ENCODE measurements at places on chromosomes 3 and 15.

DNA sequence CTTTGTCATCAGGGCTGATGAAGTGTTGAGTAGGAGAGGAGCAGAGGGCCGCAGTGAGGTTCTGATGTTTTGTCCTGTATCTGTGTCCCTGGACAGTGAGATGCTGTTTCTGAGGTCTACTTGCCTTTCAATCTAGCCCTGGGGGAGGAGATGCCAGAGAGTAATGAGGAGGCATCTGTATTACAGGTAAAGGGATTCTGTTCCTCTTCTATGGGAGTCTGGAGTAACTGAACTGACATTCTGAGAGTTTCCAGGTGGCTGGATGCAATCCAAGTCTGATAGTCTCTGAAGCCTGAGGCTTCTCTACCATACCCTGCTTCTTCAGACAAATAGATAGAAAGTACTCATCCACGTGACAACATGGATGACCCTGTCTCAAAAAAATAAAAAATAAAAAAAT lies 60.9 kb downstream of the IL12A start:
- DNase-seq = no peak

DNA sequence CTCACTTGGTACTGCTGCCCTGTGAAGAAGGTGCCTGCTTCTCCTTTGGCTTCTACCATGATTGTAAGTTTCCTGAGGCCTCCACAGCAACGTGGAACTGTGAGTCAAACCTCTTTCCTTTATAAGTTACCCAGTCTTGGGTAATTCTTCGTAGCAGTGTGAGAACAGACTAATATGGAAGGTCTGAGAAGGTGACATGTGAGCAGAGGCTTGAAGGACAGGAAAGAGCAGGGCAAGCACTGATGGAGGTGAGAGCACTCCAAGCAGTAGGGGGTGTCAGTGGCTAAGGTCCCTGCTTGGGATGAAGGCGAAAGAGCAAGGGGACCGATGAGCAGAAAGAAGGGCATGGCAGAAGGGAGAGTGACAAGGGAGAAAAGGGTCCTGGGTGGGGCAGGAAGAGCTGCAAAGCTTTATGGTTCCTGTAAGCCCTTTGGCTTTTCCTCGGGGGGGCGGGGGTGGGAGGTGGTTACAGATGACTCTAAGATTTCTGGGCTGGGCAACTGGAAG lies 3.5 kb downstream of the EIF4E3 start:
- DNase-seq = no peak

DNA sequence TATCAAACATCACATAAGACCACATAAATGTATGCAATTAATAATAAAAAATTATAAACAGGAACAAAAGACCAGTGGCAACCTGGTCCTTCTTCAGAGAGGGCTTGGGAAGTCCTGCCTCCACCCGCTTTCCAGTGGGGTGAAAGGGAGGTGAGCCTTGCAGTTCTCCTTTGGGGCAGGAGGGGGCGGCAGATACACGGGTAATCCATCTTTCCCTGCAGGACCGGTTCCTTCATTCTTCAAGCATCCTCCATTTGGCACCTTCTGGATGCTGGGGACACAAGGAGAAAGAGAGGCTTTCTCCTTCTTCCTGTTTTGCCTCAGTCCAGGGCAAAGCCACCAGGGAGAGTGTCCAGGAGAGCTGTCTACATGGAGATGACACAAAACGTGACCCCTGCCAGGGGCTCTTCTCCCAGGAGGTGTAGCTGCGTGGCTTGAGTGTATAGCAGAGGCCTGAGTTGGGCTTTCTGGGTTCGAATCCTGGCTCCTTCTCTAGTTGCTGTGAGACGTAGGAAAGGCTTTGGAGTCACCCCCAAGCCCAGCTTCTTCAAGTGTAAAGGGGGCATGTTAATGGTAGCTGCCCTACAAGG lies 23.2 kb downstream of the RPLP1 start:
- DNase-seq = peak; percentile 35

- no peak for DNase-seq
These were observed 200.0 kb downstream of the ZNF385D start for GRCh38 chr3:21551019-21551418.

DNA sequence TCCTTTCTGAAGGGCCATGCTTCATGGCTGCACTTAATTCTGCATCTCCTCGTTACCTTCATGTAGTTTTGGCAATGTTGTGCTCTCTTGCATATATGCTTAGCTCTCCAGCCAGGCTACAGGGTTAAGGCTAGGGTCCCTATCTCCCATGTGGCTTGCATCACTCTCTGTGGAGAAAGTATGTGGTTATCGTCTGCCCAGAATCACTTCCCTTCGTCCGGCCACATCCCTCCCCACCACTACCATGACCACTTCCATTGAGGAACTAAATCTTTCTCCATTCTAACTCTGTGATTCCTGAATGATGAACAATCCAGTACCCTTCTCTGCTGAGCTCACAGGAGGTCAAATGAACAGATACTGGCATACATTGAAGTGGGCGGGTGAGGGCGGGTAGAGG lies 34.0 kb downstream of the WWTR1 start:
- no peak for DNase-seq

DNA sequence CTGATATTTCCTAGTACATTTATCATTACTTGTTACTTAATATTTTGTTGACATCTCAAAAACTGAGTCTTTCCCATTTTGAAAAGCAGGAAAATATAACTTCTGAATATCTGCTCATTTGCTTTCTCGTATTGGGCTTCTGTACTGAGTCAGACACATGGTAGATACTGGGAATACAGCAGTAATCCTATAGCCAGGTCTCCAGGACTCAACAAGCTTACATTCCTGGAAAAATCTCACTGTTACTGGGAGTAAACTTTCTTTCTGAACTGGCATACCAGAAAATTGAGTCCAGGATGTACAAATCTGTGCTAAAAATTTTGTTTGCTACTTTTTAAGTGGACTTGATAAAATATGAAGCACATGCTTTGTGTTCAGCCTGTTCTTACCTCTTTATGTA lies 240.4 kb downstream of the RBMS3 start:
- DNase-seq = no peak

DNA sequence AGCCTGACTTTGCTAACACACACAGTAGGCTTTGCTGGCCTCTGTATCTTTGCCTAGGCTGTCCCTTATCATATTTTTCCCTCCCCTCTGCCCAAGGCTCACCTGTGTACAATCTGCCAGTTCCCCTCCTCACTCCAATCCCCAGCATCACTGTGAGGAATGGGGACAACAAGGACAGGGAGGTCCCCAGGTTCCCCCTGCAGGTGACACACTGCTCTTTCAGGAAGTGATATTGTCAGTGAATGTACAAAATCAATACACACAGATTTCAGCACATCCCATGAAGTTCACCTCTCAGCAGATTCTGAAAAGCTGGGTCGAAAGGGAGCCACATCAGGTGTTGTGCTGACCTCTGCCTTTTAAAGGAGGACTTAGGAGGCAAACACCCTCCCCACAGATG lies 177.5 kb downstream of the RAB11A start:
- no peak for DNase-seq

DNA sequence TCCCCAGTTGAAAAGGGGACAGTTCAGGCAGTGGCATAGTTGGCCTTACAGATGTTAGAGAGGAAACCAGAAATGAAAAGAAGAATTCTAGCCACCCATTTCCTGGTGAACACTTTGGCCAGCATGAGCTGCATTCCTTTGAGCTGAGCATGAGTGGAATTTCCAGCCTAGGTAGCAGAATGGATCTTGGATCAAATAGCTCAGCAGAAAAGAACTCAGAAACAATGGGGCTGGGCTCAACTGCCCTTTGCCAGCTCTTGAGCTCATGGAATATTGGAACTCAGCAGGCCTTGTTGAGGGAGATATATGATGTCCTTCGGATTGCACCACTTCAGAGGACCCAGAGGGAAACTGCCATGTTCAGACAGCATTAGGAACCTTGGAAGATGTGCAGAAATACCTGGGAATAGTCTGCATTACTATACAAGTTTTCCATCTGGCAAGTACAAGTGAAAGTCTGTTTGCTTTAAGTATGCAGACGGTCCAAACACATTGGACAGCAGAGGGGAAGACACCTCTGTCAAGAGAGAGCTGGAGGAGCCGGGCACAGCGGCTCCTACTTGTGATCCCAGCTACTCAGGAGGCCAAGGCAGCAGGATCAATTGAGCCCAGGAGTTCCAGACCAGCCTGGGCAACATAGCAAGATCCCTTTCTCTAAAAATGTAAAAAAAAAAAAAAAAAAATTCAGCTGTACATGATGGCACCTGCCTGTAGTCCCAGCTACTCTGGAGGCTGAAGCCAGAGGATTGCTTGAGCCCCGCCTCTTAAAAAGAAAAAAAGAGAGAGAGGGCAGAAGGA lies 3.1 kb upstream of the CDV3 start:
- no peak for DNase-seq

- no peak for DNase-seq
These were observed 295.2 kb downstream of the VGLL3 start for GRCh38 chr3:86695752-86696151.

DNA sequence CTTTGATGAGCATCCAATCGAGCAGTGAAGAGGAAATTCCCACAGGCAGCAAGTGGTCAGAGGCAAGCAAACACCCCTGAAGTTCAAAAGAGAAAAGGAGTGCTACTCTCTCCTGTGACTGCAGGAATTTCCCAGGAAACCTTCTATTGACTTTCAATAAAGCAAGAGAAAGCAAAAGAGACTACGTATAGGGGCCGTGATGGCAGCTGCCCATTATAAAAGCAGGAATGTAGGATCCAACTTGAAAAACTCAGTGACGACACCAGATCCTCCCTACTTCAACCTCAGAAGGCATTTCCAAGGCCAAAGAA lies 53.1 kb upstream of the IP6K2 start:
- DNase-seq = no peak

GRCh38 chr3:47008851-47009224 lies 29.4 kb downstream of the NBEAL2 start:
- DNase-seq = no peak

- no peak for DNase-seq
These were observed 144.0 kb downstream of the CLSTN2 start for GRCh38 chr3:140078940-140079339.

DNA sequence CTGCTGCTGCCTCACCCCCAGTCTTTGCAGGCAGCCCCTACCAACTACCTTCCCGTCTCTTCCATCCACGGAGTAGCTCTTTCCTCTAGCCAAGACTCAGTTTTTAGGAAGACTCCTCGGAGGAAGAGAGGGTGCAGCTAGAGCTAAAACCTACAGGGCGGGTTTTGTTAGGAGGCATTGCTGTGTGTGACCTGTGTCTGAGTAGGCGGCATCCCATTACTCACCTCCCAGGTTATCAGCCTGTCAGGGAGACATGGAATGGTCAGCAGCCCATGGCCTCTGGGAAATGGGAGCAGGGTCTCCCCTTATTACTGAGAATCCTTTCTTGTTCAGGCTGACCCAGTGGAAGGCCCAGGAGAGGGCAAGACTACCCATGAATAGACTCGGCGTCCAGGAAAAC lies 43.8 kb upstream of the FGD5 start:
- no peak for DNase-seq

DNA sequence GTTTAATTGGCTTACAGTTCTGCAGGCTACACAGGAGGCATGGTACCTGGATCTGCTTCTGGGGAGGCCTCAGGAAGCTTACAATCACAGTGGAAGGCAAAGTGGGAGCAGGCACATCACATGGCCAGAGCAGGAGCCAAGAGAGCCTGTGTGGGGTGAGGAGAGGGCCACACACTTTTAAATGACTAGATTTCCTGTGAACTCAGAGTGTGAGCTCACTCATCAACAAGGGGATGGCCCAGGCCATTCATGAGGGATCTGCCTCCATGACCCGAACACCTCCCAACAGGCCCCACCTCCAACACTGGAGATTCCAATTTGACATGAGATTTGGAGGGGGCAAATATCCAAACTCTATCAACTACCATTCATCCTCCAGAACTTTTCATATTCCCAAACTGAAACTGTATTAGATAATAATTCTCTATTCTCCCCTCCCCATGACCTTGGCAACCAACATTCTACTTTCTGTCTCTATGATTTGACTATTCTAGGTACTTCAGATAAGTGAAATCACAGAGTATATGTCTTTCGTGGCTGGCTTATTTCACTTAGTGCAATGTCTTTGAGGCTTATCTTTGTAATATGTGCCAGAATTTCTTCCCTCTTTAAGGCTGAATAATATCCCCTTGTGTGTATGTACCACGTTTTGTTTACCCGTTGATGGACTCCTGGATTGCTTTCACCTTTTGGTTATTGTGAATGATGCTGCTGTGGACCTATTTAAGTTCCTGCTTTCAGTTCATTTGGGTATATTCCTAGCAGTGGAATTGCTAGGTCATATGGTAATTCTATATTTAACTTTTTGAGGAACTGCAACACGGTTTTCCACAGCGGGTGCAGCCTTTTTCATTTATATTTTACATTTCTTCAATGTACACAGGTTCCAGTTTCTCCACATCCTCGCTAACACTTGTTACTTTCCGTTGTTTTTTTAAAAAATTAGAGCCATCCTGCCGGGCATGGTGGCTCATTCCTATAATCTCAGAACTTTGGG lies 43.8 kb downstream of the TKT start:
- no peak for DNase-seq

GRCh38 chr3:13114811-13115575 lies 41.8 kb upstream of the IQSEC1 start:
- DNase-seq = no peak

- no peak for DNase-seq
These were observed 131.4 kb downstream of the THRB start for GRCh38 chr3:24363242-24363641.

DNA sequence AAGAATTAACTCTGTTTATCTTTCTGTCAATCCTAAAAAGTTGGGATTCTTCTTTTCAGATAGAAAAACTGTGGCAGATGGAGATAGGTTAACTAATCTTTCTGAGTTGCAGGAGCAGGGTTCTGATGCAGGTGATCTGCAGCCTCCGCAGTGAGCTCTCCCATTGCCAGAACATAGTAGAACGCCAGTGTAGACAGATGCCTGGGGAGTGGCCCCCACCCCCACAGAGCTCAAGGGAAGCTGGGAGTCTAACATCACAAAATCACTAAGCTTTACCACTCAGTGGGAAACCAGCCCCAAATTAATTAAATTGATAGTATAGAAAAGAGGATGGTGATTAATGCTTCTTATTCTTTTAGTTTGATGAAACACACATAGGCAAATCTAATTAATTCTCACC lies 295.0 kb upstream of the ATP10A start:
- no peak for DNase-seq

GRCh38 chr15:90599644-90600043 lies 69.9 kb downstream of the CRTC3 start:
- no peak for DNase-seq

DNA sequence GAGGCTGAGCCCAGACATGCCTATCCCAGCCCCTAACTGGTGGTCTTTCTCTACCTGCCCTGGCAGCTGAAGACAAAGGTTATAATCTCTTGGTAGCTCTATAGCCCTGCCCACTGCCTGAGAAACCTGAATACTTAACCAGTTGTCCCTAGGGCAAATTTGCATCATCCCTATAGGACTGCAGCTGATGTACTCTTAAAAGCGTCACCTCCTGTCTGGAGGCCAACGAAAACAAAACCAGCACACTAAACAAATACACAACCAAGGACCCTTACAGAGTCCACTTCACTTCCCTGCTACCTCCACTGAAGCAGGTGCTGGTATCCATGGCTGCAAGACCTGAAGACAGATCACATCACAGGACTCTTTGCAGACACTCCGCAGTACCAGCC lies 98.0 kb downstream of the KCNAB1 start:
- no peak for DNase-seq

DNA sequence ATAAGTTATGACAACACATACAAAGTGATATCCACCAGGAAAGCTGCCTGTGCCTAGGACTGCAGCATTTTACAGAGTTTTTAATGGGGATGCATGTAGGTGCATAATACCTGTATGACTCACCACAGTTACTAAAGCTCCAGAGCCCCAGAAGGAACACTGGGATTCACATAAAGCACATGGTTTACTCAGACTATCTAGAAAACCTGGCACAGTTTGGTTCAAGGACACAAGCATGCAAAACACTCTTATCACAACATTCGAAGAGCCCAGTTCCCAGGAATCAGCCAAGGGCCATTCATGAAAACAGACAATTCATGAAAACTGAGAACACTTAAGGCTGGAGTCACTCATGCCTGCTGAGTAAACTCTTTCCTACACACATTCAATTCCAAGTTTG lies 261.0 kb downstream of the PYDC2 start:
- no peak for DNase-seq
